Kasumi-1 (cell line): ENCODE measurements at places on chromosomes 1 and 21.

DNA sequence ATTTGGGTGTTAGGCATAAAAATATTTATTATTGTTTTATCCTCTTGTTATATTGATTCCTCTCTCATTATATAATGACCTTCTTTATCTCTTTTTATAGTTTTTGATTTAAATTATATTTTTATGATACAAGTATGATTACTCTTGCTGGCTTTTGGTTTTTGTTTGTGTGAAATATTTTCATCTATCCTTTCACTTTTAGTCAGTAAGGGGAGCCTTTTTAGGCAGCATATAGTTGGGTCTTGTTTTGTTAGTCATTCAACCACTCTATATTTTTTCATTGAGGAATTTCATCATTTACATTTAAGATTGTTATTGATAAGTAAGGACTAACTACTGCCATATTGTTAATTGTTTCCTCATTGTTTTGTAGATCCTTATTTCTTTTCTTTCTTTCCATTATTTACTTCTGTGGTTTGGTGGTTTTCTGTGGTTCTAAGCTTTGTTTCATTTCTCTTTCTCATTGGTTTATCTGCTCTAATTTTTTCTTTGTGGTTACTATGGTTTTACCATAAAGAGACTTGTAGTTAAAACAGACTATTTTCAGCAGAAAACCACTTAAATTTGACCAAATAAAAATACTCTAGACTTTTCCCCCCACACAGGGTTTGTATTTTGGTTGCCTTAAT, 593.1 kb downstream of the NUF2 start:
- DNase-seq: no peak

DNA sequence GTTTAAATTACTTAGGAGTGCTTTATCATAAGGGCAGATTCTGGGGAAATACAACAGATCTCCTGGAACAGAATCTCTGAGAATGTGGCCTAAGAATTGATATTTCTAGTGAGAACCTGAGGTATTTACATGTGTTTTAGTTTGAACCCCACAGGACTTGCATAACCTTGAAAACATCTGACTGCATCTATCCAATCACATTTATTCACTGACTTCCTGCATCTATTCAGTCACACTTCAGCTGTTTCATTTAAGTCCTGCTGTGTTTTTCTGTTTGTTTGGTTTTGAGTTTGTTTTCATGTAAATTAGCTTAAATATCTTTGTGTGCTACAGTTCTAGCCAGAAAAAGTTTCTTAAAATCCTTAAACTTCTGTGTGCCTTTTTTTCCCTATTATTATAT, 1260.7 kb downstream of the PLA2G4A start:
- no peak for DNase-seq

DNA sequence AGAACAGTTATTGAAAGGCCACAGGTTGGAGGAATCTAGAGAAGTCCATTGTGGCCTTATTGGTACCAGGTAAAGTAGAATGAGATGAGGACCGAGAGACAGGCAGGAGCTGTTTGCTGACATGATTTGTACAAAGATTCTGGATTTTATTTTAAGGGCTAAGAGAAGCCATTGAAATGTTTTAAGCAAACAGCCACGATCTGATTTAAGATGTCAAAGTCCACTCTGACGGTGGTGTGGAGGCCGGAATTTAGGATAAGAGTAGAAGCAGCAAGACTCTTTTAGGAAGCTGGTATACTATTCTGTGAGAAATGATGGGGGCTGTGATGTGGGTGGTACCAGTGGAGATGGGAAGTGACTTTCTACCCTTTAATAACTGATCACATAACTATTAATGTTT, 418.5 kb downstream of the DPYD start:
- no peak for DNase-seq

DNA sequence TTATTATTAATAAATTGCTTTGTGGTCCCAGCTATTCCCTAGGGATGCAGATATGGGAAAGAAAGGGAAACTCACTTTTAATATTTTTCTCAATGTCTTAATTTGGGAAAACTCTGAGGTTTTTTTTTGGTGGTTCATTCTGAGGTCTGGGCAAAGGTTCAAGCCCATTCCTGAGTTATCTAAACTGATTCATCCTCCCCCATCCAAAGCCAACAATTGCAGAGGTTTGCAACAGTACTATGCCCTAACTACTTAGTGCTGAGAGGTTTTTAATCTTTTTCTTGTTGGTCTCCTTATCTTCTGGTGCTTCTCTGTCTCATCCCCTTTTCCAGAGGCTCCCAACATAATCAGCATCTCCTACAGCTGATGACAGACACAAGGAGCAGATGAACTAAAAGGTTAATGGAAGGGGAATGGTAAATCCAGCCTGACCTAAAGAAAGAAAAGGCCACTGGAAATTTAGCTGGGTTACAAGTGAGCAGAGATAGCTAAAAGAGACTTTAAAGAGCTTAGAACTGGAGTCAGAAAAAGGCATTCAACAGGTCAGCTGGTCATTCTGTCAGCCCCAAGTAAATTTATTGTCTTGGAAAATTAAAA, 390.4 kb downstream of the TGFB2 start:
- DNase-seq: no peak

- DNase-seq: peak; percentile 17
Measured at GRCh38 chr1:59498640-59499039, 201.7 kb downstream of the FGGY start.

- DNase-seq: no peak
Measured at GRCh38 chr1:71116729-71117128, 35.9 kb upstream of the ZRANB2 start.

- no peak for DNase-seq
Measured at GRCh38 chr1:177165069-177165439, 542 bp upstream of the ASTN1 start.

- no peak for DNase-seq
Measured at GRCh38 chr1:204448991-204449677, 37.5 kb upstream of the PPP1R15B start.

DNA sequence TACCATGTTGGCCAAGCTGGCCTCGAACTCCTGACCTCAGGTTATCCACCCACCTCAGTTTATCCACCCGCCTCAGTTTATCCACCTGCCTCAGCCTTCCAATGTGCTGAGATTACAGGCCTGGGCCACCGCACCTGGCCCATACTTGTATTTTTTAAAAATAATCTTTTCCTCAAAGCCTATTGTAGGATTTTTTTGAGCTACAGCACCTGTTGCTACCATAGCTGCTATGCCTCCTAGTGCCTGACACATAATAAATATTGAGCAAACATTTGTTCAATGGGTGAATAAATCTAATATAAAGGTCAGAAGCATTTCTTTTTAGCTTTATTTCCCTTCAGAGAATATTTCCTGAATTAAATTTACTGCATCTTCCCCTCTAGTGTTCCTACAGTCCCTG, 15.7 kb upstream of the ACBD3 start:
- no peak for DNase-seq

DNA sequence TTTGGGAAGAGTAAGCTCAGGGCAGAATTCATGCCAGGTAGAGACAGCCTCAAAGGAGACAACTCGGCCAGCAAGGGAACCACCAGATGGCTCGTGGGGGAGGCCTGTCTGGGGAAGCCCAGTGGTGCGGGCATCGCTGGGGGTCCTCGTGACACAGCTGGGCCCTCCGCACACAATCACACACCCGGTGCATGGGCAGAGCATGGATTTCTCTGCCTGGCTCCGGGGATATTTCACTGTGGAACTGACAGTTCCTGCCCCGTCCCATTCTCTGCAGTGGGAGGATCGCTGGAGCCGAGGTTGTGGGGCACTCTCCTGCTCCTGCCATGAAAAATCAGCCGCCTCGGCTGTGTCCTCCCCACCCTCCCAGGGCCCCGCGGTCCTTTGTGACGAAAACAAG, 108.0 kb downstream of the CRYAA start:
- DNase-seq: no peak

DNA sequence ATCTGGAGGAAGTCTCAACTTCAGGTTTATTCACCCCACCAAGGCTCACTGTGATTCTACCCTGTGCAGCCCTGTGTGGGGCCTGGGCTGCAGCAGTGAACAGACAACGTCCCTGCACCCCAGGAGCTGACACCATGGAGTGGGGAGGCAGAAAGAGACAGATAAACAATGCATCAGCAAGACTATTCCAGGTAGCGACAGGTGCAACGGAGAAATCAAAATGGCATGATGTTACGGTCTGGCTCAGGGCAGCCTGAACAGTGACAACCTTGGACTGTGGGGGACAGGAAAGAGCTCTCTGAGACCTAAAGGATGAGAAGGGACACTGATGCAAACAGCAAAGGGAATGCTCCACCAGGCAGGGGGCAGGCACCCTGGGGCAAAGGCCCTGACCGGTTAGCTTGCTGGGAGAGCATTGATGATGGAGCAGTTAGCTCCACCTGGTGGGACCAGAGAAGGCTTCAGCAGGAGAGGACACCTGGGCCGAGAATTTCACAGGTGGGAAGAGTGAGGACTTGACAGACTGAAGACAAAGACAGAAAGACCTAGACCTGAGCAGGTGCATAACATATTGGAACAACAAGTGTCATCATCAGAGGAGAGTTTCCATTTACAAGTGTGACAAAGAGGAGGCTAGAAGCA, 589.9 kb downstream of the MATN1 start:
- DNase-seq: no peak

GRCh38 chr1:224523676-224524075, 89.1 kb upstream of the WDR26 start:
- no peak for DNase-seq

DNA sequence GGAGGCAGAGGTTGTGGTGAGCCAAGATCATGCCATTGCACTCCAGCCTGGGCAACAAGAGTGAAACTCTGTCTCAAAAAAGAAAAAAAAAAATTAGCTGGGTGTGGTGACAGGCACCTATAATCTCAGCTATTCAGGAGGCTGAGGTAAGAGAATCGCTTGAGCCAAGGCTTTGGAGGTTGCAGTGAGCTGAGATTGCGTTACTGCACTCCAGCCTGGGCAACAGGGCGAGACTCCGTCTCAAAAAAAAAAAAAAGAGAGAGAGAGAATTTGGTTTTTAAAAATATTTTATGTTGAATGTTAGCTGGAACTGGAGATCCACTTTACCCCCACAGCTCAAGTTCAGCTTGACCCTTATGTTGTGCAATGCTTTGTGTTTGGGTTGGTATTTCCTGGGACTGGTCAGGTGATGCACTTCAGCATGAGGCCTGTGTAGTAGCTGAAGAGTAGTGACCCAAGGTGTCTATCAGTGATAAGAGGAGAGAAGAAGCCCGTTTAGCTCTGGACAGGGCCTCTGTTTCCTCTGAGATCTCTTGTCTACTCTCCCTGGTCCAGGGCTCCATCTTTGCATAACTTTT, 36.8 kb upstream of the MACF1 start:
- no peak for DNase-seq

GRCh38 chr21:45381865-45382696, 22.9 kb upstream of the COL18A1 start:
- no peak for DNase-seq

DNA sequence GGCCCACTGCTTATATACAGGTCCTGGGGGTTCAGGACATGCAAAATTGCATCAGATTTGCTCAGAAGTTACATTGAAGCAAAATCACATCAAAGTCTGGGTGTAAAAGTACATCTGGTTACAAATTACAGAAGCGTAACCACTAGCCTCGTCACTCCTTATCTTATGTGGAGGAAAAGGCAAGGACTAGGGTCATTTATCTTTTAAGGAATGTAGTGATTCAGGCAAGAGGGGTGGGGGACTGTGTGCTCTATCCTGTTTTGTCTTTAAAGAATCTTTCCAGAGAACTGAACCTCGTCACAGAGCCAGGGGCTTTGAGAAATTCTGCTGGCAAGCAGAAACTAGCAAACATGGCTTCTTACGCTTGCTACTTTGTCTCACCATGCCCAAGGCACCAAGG, 61.1 kb upstream of the RAB4A start:
- DNase-seq: no peak

- no peak for DNase-seq
Measured at GRCh38 chr1:164382384-164382783, 176.6 kb upstream of the PBX1 start.

DNA sequence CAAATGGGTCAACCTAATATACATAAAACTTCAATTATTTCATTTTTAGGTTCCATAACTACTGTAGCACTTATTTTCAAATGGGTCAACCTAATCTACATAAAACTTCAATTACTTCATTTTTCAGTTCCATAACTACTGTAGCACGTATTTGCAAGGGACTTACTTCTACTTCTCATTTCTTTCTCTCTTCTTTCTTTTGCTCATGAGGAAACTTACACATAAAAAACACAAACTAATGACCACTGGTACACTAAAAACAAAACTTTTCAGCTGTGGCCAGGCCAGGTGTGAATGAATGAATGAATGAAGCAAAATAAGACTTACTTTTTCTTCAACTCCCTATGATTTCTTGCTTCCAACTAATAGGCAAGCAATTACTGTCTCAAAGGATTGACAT, 11.7 kb downstream of the SYDE2 start:
- DNase-seq: no peak

- DNase-seq: no peak
Measured at GRCh38 chr1:61642475-61643232, 82.3 kb downstream of the TM2D1 start.

DNA sequence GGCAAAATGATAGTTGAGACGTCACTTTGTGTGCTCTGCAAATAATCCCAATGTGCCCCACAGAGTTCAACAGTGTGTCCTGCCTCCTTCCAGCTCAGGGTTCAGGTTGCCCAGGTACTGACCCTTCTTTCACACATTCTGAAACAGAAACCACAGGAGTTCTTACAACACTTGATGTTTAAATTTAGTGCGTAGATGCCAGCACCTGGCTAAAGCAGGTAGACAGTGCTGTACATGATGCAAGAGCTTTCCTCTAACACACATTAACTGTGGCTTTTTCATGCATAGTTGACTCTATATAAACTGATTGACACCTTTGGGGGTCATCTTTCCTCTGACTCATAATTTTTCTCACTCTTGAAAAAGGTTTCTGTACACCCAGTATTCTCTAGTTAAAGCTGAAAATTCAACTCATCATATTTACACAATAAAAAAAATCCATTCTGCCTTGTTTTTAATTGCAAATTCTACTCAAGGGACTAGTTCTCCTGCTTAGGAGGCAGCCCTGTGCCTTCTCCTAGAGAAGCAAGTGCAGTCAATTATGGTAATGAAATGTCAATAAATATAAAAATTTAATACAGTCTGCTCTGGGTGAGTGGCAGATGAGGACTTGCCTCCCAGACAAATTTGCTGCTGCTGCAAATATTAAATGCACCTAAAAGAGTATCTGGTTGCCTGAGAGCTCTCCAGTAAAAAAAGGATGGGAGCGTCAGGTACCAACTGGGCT, 91.4 kb downstream of the NR5A2 start:
- no peak for DNase-seq

- DNase-seq: no peak
Measured at GRCh38 chr1:243944429-243945160, 94.6 kb upstream of the AKT3 start.

DNA sequence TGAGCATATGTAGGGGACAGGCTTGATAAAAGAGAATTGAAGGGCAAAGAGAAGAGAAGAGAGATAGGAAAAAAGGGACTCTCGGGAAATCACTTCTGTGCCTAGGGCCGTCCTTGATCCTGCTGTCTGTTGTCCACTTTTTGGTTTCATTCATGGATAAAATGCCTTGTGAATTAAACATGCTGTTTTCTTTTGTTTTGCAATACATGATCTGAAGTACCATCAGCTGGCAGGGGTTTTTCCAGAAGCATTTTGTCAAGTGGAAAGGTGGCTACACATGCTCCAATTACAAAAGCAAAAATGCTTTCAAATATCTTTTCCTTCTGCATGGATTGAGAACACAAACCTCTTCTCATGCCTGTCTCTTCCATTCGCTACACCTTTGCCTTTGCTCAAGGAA, 361.7 kb downstream of the PDE4B start:
- no peak for DNase-seq

GRCh38 chr1:14666962-14667650, 68.6 kb downstream of the KAZN start:
- no peak for DNase-seq
